ENCODE measurements at places on chromosomes 13 and 19. TPM values are rescaled to one million over a fixed set of nuclear protein-coding genes. Genes with fewer than 3 reads are reported as not detected.

Gene SPART
- total RNA-seq, result 90.7 TPM

Gene ZNF296
- total RNA-seq, result 0.99 TPM

Gene TMC4
- 69.5 TPM for total RNA-seq

Gene PALM
- 86.9 TPM for total RNA-seq

Gene SIGLEC8
- total RNA-seq, result not detected

Gene RASAL3
- not detected for total RNA-seq

Gene LRRC63
- total RNA-seq, result 0.38 TPM

Gene CFAP97D2
- total RNA-seq, result not detected

Gene EHD2
- total RNA-seq, result 38.8 TPM

Gene ZNF850
- total RNA-seq, result 11.1 TPM

GRCh38 chr13:95445131-95445530, 107.4 kb upstream of the CLDN10 start:
- H3K4me1 ChIP-seq, result no peaks in the 10 kb centered on the region
- no peaks in the 10 kb centered on the region for H3K36me3 ChIP-seq
- no peak for DNase-seq
- H3K27me3 ChIP-seq, result no peaks in the 10 kb centered on the region

DNA sequence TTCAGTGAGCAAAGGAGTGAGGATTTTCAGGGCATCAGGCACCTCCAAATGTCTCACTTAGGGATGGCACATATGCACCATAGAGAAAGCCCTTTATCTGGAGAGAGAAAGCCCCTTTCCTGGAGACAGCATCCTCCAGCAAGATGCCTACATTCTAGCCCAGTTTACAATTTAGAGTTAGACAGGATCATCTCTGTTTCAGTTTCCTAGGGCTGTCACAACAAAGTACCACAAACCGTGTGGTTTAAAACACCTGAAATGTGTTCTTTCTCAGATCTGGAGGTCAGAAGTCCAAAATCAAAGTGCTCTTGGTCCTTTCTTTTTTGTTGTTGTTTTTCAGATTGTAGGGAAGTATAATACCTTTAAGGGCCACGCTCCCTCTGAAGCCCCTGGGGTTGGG, 61.8 kb downstream of the MBNL2 start:
- no peak for DNase-seq
- no peaks in the 10 kb centered on the region for H3K27me3 ChIP-seq
- peaks cover 31% of the 10 kb centered on the region for H3K4me1 ChIP-seq
- peaks cover 8% of the 10 kb centered on the region for H3K36me3 ChIP-seq

GRCh38 chr19:41334793-41335192, 18.9 kb downstream of the TGFB1 start:
- H3K4me1 ChIP-seq, result no peaks in the 10 kb centered on the region
- H3K4me3 ChIP-seq, result no peak overlapping the region
- no peak overlapping the region for H3K27ac ChIP-seq
- H3K27me3 ChIP-seq, result no peaks in the 10 kb centered on the region
- H3K36me3 ChIP-seq, result peaks cover 5% of the 10 kb centered on the region
- DNase-seq, result no peak

GRCh38 chr13:28429096-28429495, 65.8 kb downstream of the FLT1 start:
- no peak overlapping the region for H3K4me3 ChIP-seq
- H3K27me3 ChIP-seq, result peaks cover 2% of the 10 kb centered on the region
- peaks cover 11% of the 10 kb centered on the region for H3K4me1 ChIP-seq
- DNase-seq, result no peak
- H3K36me3 ChIP-seq, result no peaks in the 10 kb centered on the region
- no peak overlapping the region for H3K27ac ChIP-seq

- DNase-seq, result no peak
- peaks cover 34% of the 10 kb centered on the region for H3K27me3 ChIP-seq
- H3K36me3 ChIP-seq, result no peaks in the 10 kb centered on the region
Observed at GRCh38 chr13:24741791-24742190, 22.2 kb upstream of the RNF17 start.

GRCh38 chr19:44848812-44849447, 2.8 kb downstream of the NECTIN2 start:
- peak overlapping the region; percentile 99 for H3K4me3 ChIP-seq
- no peaks in the 10 kb centered on the region for H3K27me3 ChIP-seq

DNA sequence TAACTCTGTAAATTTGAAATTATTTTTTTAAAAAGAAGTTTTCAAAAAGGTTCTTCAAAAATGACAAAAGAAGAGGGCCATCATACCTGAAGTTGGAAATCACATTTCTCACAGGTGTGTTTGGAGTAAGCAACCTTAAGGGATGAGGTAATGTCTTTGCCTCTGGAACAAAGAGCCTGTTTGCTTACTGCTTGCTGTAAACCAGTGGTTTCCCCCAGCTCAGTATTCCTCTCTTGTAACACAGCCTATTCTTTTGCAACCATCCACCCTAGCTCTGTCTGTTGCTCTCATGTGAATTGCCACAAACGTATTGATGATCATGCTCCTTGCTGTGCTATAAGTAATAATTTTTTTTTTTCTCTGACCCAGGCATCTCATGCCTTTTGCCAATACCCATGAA, 38.1 kb downstream of the UCHL3 start:
- H3K36me3 ChIP-seq, result peaks cover 47% of the 10 kb centered on the region
- no peaks in the 10 kb centered on the region for H3K27me3 ChIP-seq

DNA sequence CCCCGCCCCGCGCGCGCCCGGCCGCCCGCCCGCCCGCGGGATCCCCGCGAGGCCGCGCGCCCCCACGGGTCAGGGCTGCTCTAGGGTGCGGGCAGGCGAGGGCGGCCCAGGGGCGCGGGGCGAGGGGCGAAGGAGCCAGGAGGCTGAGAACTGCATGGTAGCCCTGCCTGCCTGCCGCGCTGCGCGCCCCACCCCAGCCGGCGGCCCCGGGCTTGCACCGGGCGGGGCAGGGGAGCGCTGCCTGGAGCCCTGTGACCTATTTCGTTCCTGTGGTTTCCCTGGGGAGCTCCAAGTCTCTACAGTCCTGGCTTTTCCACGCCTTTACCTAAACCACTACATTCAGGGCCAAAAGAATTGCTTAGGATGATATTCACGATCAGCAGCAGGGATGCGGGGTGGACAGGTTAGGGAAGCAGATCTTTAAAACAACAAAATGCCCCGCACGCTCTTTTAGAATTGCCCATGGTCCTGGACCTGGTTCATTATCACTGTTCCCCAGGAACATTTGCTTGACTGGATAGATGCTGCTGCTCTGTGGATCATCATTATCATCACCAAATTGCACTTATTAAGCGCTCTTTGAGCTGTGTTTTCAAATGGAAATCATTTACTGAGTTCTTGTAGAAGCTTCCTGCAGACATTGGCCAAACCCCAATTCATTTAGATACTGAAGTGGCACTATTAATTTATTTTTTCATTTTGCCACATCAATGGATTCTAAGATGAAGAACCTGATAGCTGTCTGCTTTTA, 421 bp upstream of the GPR12 start:
- no peak for DNase-seq
- no peak overlapping the region for H3K27ac ChIP-seq
- peaks cover 10% of the 10 kb centered on the region for H3K4me1 ChIP-seq
- no peaks in the 10 kb centered on the region for H3K36me3 ChIP-seq
- H3K4me3 ChIP-seq, result peak overlapping the region; percentile 55

GRCh38 chr13:25901460-25902376, 150.1 kb downstream of the SHISA2 start:
- H3K4me1 ChIP-seq, result peaks cover 19% of the 10 kb centered on the region
- no peak for DNase-seq
- no peak overlapping the region for H3K4me3 ChIP-seq

DNA sequence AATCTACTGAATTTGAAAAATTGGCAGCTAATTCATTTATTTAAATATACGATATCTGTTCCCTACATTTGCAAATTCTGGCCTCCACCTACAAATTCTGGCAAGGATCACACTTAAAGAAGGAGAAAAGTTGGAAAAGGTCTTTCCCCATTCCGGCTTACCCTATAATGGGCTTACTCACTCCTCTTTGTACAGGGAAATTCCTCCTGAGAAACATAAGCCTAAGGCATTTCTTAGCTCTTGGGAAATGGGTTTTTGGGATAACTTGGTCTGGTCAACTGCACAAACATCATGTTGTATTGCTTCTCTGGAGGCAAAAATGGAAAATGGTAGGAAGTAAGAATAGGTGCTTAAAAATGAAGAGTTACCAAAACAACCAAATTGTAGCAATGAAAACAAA, 25.5 kb downstream of the KCTD12 start:
- peaks cover 1% of the 10 kb centered on the region for H3K36me3 ChIP-seq
- no peak for DNase-seq
- H3K4me3 ChIP-seq, result no peak overlapping the region
- no peaks in the 10 kb centered on the region for H3K4me1 ChIP-seq

GRCh38 chr13:110326263-110326904, 19.3 kb downstream of the COL4A2 start:
- H3K27me3 ChIP-seq, result no peaks in the 10 kb centered on the region
- H3K36me3 ChIP-seq, result peaks cover 34% of the 10 kb centered on the region
- H3K4me3 ChIP-seq, result no peak overlapping the region
- H3K4me1 ChIP-seq, result peaks cover 43% of the 10 kb centered on the region
- no peak for DNase-seq

- H3K36me3 ChIP-seq, result no peaks in the 10 kb centered on the region
- H3K4me1 ChIP-seq, result peaks cover 24% of the 10 kb centered on the region
- H3K27me3 ChIP-seq, result no peaks in the 10 kb centered on the region
- H3K4me3 ChIP-seq, result no peak overlapping the region
- peak overlapping the region; percentile 96 for H3K27ac ChIP-seq
Observed at GRCh38 chr13:28356561-28357021, 138.3 kb downstream of the FLT1 start.

GRCh38 chr19:36771261-36772231, 1.1 kb downstream of the ZNF850 start:
- H3K4me1 ChIP-seq, result peaks cover 18% of the 10 kb centered on the region
- H3K36me3 ChIP-seq, result peaks cover 26% of the 10 kb centered on the region
- H3K27ac ChIP-seq, result peak overlapping the region; percentile 96
- no peaks in the 10 kb centered on the region for H3K27me3 ChIP-seq
- peak; percentile 43 for DNase-seq

- H3K36me3 ChIP-seq, result no peaks in the 10 kb centered on the region
- peaks cover 18% of the 10 kb centered on the region for H3K27me3 ChIP-seq
- peaks cover 19% of the 10 kb centered on the region for H3K4me1 ChIP-seq
- no peak overlapping the region for H3K27ac ChIP-seq
- no peak for DNase-seq
Observed at GRCh38 chr13:99746637-99747402, 224.7 kb downstream of the ZIC5 start.

DNA sequence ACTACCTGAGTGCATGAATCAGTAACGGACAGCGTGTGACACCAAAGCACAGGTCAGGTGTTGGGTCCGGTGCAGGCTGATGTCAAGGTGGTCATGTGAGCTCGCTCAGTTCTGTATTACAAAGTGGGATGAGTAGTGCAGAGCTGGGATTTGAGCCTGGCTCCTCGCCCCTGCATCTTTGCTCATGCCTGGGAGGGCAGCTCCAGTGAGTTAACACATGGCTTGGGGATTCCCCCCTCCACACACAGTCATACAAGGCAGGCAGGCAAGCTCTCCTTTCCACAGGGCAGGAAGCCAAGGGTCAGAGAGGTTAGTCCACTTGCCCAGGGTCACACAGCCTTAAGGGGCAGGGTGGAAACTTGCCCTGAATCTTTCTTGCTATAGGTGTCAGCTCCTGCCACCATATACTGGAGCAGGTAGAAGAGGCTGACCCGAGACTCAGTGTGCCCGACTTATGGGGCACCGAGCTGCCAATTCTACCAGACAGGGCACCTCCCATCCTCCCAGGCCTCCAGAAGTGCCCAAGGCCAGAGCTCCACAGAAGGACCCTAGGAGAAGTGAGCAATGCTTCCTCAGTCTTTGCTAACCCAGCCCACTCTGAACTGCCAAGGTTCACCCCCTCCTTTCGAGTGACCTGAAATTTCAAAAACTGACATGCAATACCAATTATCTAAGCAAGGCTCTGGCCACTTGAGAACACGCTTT, 35.4 kb downstream of the ZNF787 start:
- DNase-seq, result no peak
- no peak overlapping the region for H3K27ac ChIP-seq
- H3K4me1 ChIP-seq, result peaks cover 14% of the 10 kb centered on the region
- no peak overlapping the region for H3K4me3 ChIP-seq
- peaks cover 15% of the 10 kb centered on the region for H3K27me3 ChIP-seq

GRCh38 chr19:3547301-3547731, 8.3 kb downstream of the TEKTIP1 start:
- no peak overlapping the region for H3K4me3 ChIP-seq
- no peaks in the 10 kb centered on the region for H3K4me1 ChIP-seq
- H3K27ac ChIP-seq, result no peak overlapping the region
- H3K36me3 ChIP-seq, result peaks cover 2% of the 10 kb centered on the region
- DNase-seq, result no peak

GRCh38 chr13:49214917-49215376, 5.2 kb upstream of the MLNR start:
- peaks cover 45% of the 10 kb centered on the region for H3K27me3 ChIP-seq
- DNase-seq, result no peak
- no peak overlapping the region for H3K27ac ChIP-seq
- no peak overlapping the region for H3K4me3 ChIP-seq

DNA sequence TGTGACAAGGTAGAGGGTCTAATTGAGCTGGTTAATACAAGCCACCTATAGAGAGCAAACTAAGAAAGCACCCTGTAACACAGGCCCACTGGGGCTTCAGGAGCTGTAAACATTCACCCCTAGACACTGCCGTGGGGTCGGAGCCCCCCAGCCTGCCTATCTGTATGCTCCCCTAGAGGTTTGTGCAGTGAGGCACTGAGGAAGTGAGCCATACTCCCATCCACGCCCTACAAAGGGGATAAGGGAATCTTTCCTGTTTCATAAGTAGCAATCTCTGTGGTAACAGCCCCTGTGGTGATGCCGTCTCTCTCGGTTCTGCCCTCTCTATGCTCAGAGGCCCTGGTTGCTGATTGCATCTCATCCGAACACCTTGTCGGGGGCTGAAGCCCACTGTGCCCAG, 94.2 kb upstream of the GJB6 start:
- H3K27me3 ChIP-seq, result no peaks in the 10 kb centered on the region
- H3K27ac ChIP-seq, result no peak overlapping the region
- no peaks in the 10 kb centered on the region for H3K4me1 ChIP-seq
- peaks cover 17% of the 10 kb centered on the region for H3K36me3 ChIP-seq
- DNase-seq, result no peak

- peaks cover 3% of the 10 kb centered on the region for H3K4me1 ChIP-seq
- DNase-seq, result no peak
- no peak overlapping the region for H3K27ac ChIP-seq
- no peak overlapping the region for H3K4me3 ChIP-seq
- no peaks in the 10 kb centered on the region for H3K36me3 ChIP-seq
- no peaks in the 10 kb centered on the region for H3K27me3 ChIP-seq
Observed at GRCh38 chr13:65638572-65639168, 1591.5 kb downstream of the PCDH9 start.

- H3K4me1 ChIP-seq, result no peaks in the 10 kb centered on the region
- no peak overlapping the region for H3K27ac ChIP-seq
- H3K4me3 ChIP-seq, result no peak overlapping the region
- DNase-seq, result no peak
- H3K27me3 ChIP-seq, result no peaks in the 10 kb centered on the region
Observed at GRCh38 chr13:90049989-90050671, 1297.4 kb upstream of the MIR17HG start.

DNA sequence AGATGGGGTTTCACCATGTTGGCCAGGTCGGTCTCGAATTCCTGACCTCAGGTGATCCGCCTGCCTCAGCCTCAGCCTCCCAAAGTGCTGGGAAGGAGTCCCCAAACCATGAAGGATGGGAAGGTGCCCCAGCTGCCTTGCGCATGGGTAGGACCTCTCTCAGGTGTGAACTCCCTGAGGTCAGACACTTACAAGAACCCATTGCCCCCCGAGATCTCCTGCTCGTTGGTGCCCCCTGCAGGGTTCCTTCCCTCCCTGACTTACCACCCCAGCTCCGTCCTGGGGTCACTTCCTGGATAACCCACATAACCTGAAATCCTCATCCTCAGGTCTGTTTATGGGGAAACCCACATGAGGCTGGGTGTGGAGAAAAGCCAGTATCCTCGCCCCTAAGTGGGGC, 41.7 kb downstream of the UNC13A start:
- no peak for DNase-seq
- no peaks in the 10 kb centered on the region for H3K36me3 ChIP-seq
- no peaks in the 10 kb centered on the region for H3K4me1 ChIP-seq
- H3K4me3 ChIP-seq, result no peak overlapping the region
- peaks cover 6% of the 10 kb centered on the region for H3K27me3 ChIP-seq
